Smooth muscle cell of trachea (primary cell): ENCODE measurements at places on chromosomes 1 and 21. TPM values are rescaled to one million over a fixed set of nuclear protein-coding genes. Genes with fewer than 3 reads are reported as not detected.

Gene RGS13
- not detected in 2 replicates for total RNA-seq

Gene HHAT
- total RNA-seq = 0.87 and 3.3 TPM in 2 replicates

Gene PALMD
- 1.7 and 2.0 TPM in 2 replicates for total RNA-seq

Gene NBPF6
- total RNA-seq = not detected in 2 replicates

Gene DCST1
- total RNA-seq = not detected in 2 replicates
